Brain (organoid and tissue), 16 donors: ENCODE measurements at places on chromosomes 3 and 15.

GRCh38 chr3:159619341-159619885 is 369.2 kb upstream of the IL12A start:
- peak; percentile 58 for DNase-seq

- DNase-seq: no peak
These were observed 34.0 kb downstream of the MINDY4B start for GRCh38 chr3:150871192-150871591.

DNA sequence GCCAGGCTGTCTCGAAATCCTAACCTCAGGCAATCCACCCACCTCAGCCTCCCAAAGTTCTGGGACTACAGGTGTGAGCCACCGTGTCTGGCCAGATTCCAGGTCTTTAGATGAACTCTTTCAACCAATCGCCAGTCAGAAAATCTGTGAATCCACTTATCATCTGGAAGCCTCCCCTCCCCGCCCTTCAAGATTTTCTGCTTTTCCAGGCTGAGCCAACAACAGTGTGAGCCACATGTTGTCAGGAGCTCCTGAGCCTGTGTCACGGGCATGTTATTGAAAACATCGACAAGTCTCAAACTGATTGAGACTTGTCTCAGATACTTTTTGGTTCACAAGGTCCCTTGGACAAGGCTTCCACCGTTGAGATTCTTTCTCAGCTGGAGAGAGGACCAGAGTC is 52.0 kb upstream of the TRPM1 start:
- DNase-seq: no peak

DNA sequence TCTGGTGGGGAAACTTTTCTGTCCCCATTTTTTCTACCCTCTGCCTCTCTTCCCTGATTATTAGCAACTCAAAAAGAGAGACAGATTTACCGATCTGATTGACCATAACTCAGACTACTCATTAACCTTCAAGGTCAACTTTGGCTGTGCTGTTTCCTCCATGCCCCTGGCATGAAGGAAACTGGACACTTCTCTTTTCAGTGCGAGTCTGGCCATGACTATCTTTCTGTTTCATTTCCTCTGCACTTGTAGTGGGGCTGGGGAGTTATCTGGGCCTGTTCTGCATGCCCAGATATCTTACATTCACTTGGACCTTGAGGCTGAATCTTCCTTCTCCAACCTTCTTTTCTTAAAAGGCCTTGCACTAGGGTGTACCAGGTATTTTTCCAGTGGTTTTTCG is 76.9 kb upstream of the SLCO2A1 start:
- DNase-seq: no peak

DNA sequence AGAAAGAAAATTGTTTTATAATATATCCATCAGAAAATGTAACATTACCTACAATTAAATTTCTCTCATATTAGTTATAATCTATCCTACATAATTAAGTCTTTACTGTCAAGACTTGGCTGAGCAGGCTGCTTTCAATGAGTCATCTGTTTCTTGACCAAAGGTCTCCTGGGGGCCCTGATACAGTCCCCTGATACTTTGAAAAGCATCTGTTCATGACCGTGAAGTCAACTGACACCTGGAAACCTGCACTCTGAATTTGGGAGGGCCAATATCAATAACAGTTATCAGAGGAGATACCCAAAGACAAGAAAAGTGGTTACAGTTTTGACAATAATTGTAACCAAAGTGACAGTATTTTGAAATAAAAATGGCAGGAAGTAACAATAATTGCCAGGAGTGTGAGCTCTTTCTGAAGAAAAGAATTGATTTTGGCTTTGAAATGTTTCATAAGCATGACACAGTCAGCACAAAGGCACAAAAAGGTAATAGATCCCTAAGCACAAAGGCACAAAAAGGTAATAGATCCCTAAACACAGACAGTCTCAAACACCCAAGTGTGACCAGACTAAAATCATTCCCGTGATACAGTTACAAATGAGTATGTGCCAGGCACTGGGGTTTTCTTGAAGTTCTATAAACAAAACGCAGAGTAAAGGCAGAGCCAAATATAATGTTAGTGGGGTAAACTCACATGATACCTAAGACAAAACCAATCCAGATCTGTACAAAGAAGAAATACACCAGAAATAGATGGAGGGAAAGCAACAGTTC is 260.7 kb downstream of the PLOD2 start:
- no peak for DNase-seq

- DNase-seq: no peak
These were observed 47.8 kb downstream of the ZNF621 start for GRCh38 chr3:40572588-40572987.

DNA sequence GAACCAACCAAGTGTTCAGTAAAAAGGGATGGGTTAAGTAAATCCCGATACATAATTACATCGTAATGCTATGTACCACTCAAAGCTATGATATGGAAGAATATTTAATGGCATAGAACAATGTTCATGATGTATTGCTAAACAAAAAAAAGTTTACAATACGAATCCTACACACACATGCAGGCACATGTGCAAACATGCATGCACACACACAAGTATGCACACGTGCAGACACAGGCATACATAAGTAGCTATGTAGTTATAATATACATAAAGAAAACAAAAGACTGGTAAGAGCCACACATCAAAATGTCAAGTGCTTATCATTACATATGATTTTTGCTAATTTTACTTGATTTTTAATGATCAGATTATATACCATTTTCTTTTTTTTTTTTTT is 74.2 kb downstream of the ARRDC4 start:
- no peak for DNase-seq

- no peak for DNase-seq
These were observed 123.3 kb downstream of the ADAMTS17 start for GRCh38 chr15:100218434-100218833.

- DNase-seq: peak; percentile 54
These were observed 154.3 kb downstream of the NSMCE3 start for GRCh38 chr15:29115093-29115991.

DNA sequence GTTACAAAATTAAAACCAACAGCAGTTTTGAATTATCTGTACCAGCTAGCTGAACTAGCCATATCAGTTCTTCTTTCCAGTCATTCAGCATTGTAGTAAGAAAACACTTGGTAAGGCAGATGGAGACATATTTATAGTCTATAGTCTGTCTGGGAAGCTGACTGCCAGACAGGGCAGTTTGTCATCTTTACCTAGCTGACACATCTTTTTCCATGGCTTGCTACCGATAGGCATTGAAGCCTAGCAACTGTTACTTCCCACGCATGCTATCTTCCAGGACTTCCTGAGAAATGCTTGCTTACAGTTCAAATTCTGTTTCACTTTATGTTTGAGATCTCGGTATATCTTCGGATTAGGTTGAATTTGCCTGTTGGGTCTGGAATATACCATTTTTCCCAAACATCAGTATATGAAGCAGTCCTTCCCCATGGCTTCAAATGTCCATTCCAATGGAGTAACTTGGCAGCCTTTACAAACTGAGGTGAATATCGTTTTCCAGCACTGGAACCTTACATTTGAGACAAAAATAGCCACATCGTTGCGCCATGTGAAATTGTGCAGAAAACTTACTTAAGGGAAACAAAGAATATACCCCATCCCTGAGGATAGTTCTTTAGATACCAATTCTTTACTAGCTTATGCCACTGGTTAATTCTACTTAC is 8.8 kb downstream of the GNL3 start:
- no peak for DNase-seq

- no peak for DNase-seq
These were observed 30.2 kb downstream of the IFT80 start for GRCh38 chr3:160368804-160369203.

DNA sequence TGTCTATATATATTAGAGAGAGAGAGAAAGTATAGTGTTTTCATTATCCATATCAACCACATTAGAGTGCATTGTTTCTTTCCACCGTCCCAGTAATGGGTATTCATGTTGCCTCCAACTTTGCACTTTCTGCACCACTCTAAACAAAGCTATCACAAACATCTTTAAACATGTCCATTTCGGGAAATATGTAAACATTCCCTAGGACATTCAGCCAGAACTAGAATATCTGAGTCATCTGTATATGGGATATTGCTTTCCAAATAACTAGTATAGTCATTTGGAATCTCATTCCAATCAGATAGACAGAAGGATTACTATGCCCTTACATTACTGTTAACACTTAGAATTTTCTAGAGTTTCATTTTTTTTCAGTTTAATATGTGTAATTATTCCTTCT is 914.9 kb upstream of the EPHA6 start:
- no peak for DNase-seq

DNA sequence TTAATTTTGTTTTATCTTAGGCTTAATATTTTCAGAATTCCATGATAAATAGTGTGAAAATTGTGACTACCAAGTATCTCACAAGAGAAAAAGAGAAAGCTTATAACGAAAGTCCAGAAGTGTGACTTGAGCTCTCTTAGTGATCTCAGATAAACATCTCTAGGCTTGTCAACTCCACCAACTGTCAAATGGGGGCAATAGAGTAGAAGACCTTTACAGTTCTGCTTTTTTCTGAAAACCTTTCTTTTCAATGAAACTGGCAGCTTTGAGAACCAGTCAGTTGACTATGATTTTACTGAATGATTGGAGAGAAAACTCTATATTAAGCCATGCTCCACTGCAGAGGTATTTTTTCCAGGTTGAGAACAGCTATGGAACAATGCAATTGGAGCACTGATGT is 119.2 kb upstream of the TP63 start:
- no peak for DNase-seq

- no peak for DNase-seq
These were observed 78.2 kb upstream of the UMPS start for GRCh38 chr3:124652009-124652408.

- no peak for DNase-seq
These were observed 29.9 kb upstream of the LRTM1 start for GRCh38 chr3:54957711-54958110.

DNA sequence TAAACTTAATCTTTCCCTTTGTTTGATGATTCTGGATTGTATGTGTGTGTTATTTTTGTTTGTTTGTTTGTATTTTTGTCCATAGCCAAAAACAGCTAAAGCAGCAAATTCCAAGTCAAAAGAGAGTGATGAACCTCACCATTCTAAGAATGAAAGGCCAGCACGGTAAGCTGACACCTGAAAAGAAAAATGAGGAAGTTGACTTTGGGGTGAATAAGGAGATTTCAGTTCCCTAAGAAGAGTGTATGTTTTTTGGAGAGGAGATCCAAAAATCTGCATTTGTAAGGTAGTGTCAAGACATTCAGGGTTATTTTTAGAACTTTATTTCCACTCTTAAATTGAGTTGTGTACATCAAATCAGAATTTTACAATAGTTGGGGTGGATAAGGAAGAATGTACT is 52.3 kb upstream of the UTS2B start:
- DNase-seq: no peak

DNA sequence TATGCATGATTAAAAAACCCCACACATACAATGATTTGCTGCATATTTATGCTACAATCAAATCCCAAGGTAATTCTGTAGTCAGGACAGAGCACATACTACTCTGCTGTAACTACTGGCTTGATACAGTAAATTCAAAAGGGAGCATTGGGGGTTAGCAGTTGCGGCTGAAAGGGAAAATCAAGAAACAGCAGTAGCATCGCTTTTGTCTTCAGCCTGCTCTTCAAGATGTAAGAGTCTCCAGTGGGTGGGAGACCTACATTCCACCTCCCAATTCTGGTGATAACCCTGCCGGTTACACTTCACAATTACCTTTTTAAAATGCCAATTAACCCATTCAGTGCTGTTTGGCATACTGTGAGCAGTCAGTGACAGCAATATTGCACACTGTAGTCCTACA is 259.4 kb downstream of the NR2F2 start:
- DNase-seq: no peak

- DNase-seq: peak; percentile 61
These were observed 25.7 kb upstream of the NEO1 start for GRCh38 chr15:73026511-73027054.

DNA sequence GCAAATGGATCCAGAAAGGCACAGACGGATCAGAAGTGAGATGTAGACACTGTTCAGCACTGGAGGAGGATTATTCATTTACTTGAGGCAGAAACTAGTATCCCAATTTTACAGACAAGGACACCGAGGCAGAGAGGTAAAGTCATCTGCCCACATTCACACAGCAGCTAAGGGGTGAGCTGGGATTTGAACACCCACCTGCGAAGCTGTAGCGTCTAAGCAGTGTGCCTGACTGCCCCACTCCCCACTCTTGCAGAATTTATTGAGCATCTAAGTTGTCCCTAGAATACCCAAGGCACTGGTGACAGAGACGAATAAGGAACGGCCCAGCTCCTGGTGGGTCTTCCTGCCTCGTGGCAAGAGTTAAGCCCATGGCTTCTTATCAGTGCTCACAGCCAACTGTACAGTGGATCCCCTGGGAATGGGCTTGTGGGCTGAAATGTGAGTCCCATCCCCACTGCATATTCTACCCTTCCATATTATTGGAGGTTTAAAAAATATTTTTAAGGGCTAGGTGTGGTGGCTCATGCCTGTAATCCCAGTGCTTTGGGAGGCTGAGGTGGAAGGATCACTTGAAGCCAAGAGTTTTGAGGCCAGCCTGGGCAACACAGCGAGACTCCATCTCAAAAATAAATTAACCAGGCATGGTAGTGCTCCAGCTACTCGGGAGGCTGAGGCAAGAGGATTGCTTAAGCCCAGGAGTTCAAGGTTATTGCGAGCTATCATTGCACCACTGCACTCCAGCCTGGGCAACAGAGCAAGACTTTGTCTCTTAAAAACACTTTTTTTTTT is 77.6 kb downstream of the IQSEC1 start:
- no peak for DNase-seq

DNA sequence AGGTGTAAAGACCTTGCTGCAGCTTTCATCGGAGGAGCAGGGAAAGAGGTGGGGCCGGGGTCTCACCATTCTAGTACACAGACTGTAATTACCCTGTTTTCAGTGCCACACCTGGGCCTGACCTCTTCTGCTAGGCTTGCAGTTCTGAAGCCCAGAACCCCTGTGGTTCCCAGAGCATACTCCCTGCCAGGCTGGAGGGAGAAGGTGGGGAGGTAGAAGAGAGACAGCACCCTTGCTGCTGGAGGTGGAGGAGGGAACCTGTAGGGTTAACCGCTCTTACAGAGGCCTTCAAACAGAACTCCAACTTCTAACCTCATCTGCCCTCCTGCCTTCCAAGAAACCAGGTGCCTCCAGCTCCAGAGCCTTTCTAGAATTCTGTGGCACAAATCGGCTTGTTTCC is 27.0 kb downstream of the PCOLCE2 start:
- DNase-seq: no peak
